ENCODE measurements at places on chromosomes 6 and 20.
A peak's percentile ranks its signal among the peaks of the same experiment; 100 is the strongest.

GRCh38 chr20:23367770-23368169 is 5.8 kb downstream of the GZF1 start:
- DNase-seq, result no peak

- peak; percentile 92 for DNase-seq
Measured at GRCh38 chr20:33667676-33668465, 1.1 kb downstream of the ACTL10 start.

GRCh38 chr20:51065615-51066014 is 42.7 kb upstream of the KCNG1 start:
- DNase-seq, result no peak

- DNase-seq, result no peak
Measured at GRCh38 chr6:169153401-169153800, 100.2 kb downstream of the THBS2 start.

DNA sequence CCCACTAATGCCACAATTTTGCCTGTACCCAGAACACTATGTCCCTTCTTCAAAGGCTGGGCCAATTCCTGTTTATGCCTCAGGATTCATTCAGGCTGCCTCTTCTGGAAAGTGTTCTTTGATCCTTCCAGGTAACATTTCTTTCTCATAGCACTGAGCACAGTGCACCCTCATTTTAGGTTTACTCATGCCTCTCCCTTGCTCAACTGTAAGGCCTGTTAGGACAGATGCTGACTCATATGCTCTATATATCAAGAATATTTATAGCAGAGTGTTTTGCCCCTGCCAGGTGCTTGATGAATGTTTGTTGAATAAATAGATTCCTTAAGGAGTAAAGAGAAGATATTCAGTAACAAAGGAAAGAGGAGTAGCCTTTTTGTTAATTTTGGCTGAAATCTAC is 263.9 kb downstream of the PHF3 start:
- DNase-seq, result no peak

- no peak for DNase-seq
Measured at GRCh38 chr20:20752712-20753111, 40.3 kb upstream of the RALGAPA2 start.

DNA sequence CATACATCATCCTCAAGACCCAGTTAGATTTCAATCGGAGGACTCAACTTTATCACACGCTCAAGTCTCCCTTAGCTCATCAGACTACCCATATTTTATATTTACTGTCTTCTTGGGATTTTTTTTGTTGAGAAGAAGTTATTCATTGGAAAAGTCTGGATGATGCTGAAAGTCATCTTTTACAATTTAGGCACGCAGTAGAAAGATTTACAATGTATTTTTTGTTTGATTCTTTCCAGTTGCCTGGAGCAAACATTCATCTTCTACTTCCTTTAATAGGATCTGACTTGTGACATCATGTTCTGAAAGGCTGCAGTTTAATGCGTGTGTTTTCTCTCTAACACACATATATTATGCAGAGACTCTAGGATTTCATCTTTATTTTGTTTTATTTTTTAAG is 235.7 kb downstream of the DOK5 start:
- no peak for DNase-seq

DNA sequence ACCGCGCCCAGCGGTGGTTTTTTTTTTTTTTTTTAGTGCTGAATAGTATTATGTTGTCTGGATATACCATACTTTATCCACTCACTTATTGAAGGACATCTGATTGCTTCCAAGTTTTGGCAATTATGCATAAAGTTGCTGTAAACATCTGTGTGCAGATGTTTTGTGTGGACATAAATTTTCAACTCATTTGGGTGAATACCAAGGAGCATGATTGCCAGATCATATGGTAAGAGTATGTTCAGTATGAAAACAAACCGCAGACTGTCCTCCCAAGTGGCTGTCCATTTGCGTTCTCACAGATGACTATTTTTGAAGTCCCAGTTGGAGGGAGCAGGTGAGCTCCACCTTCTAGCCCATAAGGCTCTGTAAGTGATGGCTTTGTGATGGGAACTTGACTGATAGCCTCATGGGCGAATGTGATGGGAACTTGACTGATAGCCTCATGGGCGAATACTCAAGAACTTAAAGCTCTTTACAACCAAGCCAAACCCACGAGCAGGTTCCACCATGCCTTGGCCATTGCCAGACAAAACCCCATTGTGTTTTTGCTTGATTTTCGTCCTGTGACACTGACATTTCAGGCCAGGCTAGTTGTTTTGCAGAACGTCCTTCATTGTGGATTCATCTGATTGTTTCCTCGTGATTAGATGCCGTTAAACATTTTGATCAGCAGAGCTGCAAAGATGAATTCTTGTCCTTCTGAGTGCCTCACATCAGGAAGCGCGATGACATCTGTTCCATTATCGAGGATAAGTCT is 51.0 kb downstream of the ZBTB2 start:
- no peak for DNase-seq

DNA sequence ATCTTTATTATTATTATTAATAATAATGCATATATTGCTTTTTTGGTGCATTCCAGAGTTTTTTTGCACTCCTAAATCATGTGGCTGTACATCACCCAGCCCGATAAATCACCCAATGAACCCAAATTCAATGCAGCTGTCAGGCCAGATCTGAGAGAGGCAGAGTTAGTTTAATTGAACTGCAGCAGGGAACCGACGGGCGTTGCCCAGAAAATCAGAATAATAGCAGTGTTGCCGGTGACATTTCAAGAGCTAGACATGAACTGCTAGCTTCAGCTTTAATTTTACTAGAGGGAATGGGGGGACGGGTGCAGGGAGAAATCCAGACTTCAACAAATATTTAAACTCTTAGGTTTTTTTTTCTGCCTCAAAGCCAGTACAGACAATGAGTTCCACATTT is 135.0 kb downstream of the CLIC5 start:
- no peak for DNase-seq

DNA sequence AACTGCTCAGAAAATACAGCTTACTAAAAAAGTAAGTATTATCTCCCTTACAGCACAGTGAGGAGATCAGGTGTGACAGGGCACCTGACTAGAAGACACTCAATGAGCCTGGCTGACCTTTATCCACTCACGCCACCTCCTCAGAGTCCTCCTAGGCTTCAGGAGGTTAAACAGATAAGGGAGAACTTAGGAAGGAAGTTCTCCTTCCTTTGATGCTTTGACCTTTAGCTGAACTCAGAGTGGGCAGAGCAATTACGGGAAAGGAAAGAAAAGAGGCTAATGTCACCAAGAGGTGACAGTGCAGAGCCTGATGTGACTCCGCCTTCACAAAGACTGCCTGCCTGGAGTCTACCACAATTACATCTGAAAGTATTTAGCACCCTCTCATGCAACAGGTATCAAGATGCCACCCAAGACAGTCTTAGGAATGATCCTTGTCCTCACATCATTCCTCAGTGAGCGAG is 36.7 kb downstream of the MAN1A1 start:
- no peak for DNase-seq

GRCh38 chr6:98832284-98833056 is 1.9 kb upstream of the POU3F2 start:
- no peak for DNase-seq

GRCh38 chr6:137829641-137830083 is 37.4 kb upstream of the TNFAIP3 start:
- DNase-seq, result no peak

DNA sequence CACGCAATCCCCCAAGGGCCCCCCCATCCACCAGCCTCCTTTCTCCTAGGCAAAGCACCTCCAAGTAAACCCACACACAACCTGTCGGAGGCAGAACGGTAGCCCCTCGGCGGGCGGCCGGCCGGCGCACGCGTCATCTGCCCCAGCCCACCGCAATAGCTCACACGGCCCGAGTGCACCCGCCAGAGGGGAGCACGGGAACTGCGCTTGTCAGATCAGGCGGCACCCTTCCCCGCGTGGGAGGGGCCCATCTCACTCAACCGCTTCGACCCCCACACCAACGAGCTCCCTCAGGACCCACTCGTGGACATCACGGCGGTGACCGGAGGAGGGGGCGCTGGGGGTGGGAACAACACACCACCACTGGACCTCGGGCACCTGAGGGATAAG is 767.9 kb upstream of the DEFB115 start:
- DNase-seq, result peak; percentile 23

- DNase-seq, result no peak
Measured at GRCh38 chr20:20103486-20103885, 51.2 kb downstream of the CFAP61 start.

GRCh38 chr6:19312241-19312978 is 524.8 kb upstream of the ID4 start:
- peak; percentile 84 for DNase-seq

GRCh38 chr6:142698751-142699150 is 246.2 kb downstream of the HIVEP2 start:
- DNase-seq, result no peak

- no peak for DNase-seq
Measured at GRCh38 chr6:30790724-30791383, 46.5 kb upstream of the IER3 start.

DNA sequence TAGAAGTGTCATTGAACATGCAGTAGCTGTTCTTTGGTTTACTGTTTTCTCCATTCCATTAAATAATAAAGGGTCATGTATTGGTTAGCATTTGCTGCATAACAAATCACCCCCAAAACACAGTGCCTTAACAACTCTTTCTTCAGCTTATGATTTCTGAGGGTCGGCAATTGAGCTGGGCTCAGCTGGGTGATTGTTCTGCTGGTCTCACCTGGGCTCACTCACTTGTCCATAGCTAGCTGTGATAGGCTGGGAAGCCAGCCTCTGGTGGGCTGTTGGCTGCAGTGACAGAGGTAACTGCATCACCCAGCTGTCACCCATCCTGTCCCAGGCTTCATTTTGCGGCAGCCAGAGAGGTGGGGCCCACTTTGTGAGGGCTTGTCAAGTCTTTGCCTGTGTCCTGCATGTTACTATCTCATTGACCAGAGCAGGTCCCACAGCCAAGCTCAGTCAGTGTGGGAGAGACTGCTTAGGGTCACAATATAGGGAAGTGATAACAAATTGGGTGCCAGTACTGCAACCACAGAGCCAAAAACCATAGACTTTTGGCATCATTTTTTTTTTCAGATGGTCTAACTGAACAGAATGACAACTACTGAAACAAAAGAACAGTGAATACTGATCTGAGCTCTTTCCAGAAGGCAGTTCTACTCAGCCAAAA is 76.9 kb downstream of the SYNDIG1 start:
- no peak for DNase-seq

DNA sequence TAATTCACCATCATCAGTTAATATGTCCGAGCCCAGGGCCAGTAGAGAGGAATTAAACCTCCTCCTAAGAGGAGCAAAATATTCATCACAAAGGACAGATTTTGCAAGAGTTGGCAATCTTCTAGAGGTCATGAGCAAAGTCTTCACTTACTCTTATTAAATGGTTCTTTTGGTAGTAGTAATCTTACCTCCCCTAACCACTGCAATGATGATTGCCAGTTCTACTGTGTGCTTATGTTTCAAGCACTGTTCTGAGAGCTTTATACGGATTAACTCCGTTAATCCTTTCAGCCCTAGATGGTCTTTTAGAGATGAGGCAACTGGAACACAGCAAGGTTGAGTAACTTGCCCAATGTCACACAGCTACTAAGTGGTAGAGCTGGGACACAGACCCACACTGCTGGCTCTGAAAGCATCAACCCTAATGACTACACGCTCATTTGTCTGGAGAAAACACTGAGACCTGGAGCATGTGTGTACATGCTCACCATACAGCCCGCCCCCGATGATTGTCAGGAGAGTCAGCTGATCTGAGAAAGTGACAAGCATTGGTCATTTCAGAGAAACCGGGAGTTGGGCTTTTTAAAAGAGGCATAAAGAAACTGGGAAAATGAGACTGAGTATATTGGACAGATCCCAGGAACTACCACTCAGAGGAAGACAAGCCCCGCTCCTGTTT is 276.0 kb downstream of the NRN1 start:
- no peak for DNase-seq
